ENCODE measurements at places on chromosomes 16 and 17.
A peak's percentile ranks its signal among the peaks of the same experiment; 100 is the strongest.

DNA sequence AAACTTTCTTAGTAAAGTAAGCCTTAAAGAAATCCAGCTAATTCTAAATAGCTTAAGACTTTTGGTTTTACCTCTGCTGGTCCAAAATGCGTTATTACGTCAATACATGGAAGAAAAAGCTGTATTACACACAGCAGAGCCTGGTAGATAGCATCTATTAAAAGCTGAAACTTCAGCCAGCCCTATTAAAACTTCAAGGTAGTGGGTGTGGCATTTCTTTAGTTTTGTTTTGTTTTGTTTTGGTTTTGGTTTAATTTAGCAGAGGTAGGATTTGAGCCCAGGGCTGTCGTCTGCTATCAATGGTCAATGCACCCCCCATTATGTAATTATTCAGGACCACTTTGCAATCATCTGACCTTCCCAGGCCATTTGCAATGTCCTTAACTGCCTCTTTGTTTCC, 318.4 kb upstream of the MAF start:
- no peak for DNase-seq

DNA sequence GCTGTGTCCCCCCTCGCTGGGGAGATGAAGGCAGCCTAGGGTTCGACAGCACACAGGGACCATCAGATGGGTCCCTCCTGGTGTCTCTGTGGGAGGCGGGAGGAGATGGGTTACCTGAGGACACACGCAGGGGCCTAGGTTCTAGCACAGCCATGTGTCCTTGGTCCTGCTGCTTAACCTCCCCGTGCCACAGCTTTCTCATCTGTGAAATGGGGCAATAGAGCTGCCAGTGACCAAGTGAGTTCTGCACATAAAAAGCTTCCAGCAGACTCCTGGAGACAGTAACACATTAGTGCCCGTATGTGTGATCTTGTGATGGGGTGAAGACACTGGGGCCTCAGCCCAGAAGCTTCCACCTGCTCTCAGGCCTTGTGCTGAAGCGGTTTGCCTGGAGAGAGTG, 96.0 kb upstream of the GSE1 start:
- no peak for DNase-seq

DNA sequence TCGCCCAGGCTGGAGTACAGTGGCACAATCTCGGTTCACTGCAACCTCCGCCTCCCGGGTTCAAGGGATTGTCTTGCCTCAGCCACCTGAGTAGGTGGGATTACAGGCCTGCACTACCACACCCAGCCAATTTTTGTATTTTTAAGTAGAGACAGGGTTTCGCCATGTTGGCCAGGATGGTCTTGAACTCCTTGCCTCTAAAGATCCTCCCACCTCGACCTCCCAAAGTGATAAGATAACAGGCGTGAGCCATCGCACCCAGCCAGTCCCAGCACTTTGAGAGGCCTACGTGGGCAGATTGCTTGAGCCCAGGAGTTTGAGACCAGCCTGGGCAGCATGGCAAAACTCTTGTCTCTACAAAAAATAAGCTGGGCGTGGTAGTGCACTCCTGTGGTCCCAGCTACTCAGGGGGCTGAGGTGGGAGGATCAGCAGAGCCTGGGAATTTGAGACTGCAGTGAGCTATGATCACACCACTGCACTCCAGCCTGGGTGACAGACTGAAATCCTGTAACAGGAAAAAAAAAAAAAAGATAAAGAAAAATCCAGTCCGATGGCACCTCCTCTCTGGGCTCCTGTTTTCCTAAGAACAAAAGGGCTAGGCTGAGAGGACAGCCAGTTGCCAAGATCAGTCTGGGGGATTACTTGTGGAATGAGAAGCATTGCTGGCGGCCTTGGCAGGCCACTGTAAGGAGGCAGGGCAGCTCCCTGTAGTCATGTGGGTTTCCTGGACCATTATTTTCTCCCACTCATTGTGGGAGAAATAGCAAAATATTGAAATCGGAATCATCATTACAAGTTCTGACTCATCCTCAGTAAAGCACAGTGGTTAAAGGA, 3.0 kb upstream of the PIPOX start:
- DNase-seq = no peak

- peak; percentile 71 for DNase-seq
These were observed 2.4 kb upstream of the SOCS7 start for GRCh38 chr17:38349097-38349730.

DNA sequence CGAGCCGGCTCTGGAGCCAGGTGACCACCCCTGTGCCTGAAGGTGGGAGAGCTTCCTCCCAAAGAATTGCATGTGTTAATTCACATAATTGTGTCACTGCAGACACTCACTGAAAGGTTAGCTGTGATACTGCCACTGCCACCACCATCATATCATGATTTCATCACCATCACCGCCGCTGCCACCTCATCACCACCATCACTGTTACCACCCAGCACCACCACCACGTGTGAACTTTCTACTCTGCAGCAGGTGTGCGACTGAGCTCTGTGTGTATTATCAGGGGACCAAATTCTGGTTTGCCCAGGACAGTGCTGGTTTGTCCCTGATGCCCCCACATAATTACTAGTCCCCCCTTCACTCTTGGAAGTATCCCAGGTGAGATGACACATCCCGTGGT, 15.2 kb downstream of the BCAR1 start:
- no peak for DNase-seq

- no peak for DNase-seq
These were observed 824 bp upstream of the MPP2 start for GRCh38 chr17:43907998-43908721.

Measured in stimulated activated CD8-positive, alpha-beta memory T cell treated with anti-CD3 and anti-CD28 coated beads, Interleukin-7, amount 100 ng/mL, for 48 hours (primary cell).